ENCODE measurements at places on chromosomes 6 and 20.

DNA sequence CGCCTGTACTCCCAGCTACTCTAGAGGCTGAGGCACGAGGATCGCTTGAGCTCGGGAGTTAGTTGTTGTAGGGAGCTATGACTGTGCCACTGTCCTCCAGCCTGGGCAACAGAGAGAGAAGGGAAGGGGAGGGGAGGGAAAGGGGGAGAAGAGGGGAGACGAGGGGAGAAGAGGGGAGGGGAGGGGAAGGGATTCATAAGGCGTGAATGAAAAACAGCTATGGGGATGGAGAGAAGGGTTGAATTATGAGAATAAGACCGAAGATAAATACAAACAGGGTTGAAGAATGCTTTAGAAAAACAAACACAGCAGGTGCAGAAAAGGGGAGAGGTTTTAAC, 106.0 kb downstream of the TRIM27 start:
- no peak for DNase-seq

DNA sequence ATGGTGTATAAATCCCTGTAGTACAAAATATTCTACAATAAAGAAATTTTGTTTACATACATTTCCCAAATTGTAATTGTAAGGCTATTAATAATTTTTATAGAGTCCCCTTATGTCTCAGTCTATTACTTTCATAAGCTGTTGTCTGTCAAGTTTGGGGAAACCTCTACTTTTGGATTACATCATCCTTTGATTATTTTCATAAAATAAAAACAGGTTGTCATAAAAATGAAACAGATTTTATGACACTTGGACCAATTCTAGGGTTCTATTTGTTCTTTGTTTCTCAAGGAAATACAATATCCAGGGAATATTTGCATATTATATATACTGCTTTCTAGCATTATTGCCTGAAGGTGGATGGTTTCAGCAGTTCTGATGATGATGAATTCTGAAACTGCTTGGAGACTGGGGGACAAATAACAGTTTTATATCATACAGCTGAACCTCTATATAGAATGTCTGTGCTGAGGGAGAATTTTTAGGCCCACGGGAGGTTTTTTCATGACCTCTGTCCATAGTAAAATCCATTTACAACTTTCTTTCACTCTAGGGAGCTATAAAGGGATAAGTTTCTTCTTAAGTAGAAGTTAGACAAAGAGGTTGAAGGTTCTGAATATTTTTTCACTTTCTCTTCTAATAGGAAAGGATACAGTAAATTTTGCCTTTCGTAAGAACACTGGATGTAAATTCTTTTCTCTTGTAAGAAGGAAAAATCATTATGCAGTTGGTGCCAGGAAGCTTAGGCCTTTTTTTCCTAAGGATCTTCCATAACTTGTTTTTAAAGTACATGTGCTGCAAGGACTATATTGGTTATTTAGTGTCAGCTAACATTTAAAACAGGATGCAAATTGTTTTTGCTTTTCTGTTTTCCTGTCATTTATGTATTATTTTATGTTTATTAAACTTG, 58.0 kb downstream of the CD2AP start:
- no peak for DNase-seq

- no peak for DNase-seq
Observed at GRCh38 chr6:44135173-44135758, 7.9 kb downstream of the TMEM63B start.

- DNase-seq = no peak
Observed at GRCh38 chr6:120230008-120230407, 880.4 kb upstream of the MAN1A1 start.

- DNase-seq = no peak
Observed at GRCh38 chr6:112289038-112289566, 34.7 kb upstream of the LAMA4 start.

All from common myeloid progenitor, CD34-positive (primary cell).